ENCODE measurements at places on chromosomes 7 and 10.

DNA sequence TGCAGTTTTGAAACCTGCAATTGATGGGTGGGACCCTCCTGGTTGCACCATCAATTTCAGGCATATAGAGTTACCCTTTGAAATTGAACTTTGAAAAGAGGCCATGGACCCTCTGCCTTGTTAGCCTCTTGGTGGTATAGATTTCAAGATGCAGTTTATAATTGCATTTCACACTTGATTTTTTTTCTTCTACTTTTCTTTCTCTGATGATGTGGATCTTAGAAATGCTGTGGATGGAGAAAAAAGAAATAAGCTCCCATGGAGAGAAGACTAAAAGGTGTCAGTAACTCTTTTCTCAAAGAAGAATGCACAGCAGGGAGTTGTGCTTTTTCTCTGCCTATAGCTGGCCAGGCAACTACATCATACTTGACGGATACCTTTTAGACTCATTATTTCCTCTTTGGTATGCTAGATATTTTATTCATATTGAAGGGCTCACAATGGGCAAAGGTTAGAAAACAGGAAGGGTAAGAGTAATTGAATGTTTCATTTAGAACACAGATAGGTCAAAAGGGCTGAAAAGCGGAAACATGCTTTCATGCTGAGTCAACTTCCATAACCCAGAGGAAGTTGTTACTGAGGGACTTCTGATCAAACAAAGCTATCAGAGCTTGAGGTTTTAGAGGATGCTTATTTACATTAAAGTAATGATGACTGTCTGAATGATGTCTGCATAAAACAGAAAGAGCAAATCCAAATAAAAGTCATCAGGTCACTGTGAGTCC lies 773.2 kb upstream of the LRRN3 start:
- H3K4me1 ChIP-seq: no peaks in the 10 kb centered on the region
- H3K27me3 ChIP-seq: no peaks in the 10 kb centered on the region
- no peak for DNase-seq
- no peaks in the 10 kb centered on the region for H3K36me3 ChIP-seq
- H3K4me3 ChIP-seq: no peak overlapping the region

DNA sequence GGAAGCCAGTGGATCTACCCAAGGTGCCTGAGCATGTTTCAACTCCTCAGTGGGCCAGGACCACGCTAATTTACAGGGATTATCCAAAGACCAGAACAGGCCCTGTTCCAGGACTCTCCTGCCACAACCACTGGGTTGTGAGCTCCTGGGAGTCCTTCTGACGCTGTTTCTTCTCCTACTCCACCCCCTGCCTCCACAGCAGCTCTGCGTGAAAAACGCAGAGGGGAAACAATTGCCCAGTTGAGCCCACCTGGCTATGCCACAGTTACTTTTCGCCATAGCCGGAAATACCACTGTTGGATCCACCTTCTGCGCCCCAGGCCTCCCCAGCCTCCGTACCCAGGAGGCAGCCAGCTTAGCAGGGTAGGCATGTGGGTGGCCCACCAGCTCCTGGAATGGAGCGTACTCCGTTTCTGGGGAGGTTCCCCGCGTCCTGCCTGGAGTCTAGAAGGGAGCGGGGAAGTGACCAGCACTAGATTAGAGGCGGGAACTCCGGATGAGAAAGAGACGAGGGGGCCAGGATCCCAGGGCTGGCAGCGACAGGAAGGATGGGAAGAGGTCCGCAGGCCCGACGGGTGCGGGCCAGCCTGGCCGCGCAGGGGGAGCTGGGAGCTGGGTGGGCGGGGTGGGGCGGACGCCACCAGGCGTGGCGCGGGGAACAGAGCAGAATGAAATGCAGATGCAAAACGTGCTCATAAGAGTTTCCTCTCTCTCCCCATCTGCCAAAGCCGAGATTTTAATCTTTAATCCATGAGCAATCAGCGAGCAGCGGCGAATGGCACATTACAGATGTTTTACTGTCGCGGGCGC lies 32.1 kb upstream of the PAX2 start:
- peaks cover 9% of the 10 kb centered on the region for H3K4me1 ChIP-seq
- H3K4me3 ChIP-seq: peak overlapping the region; percentile 58
- H3K27ac ChIP-seq: no peak overlapping the region
- no peaks in the 10 kb centered on the region for H3K36me3 ChIP-seq
- DNase-seq: peak; percentile 52

DNA sequence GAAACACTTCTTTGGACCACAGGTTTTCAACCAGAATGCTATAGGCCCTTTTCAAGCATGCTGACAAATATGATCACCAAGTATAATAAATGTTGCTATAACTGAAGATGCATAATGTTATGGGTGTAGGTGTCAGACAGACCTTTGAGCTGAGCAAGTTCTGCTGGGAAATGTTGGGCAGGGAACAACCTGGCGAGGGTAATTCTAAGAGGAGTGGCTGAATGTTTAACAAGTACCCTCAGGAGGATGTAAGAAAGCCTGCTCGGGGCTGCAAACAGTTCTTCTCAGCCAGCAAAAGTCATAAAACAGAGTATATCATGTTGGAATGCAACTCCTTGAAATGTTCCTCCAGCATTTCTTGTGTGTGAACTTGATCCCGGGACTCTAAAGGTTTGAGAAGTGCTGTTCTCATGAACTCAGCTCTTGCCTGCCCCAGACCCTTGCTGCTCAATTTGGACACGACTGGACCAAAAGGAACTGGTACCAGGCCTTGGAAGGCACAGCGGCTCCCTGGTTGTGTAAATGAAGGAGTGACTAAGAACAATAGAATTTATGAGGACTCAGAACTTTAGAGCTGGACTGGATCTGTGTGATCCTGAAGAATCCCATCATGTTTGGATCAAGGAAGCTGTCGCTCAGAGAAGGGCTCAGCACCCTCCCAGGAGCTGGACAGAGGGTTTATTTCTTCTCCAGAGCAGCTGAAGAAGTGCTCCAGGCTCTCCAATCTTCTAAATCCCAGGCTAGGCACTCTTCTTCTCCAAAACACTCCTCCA lies 143.2 kb upstream of the ANK3 start:
- DNase-seq: no peak
- H3K36me3 ChIP-seq: no peaks in the 10 kb centered on the region
- no peak overlapping the region for H3K4me3 ChIP-seq

- H3K27ac ChIP-seq: no peak overlapping the region
- H3K4me1 ChIP-seq: no peaks in the 10 kb centered on the region
- no peaks in the 10 kb centered on the region for H3K27me3 ChIP-seq
- H3K36me3 ChIP-seq: no peaks in the 10 kb centered on the region
- no peak for DNase-seq
Measured at GRCh38 chr10:111593578-111593977, 516.7 kb downstream of the ADRA2A start.

GRCh38 chr10:122591736-122592135 lies 31.2 kb downstream of the DMBT1 start:
- no peaks in the 10 kb centered on the region for H3K36me3 ChIP-seq
- DNase-seq: no peak
- no peak overlapping the region for H3K27ac ChIP-seq
- no peaks in the 10 kb centered on the region for H3K4me1 ChIP-seq
- H3K27me3 ChIP-seq: no peaks in the 10 kb centered on the region

GRCh38 chr7:122949186-122949585 lies 46.3 kb downstream of the TAS2R16 start:
- no peaks in the 10 kb centered on the region for H3K27me3 ChIP-seq
- DNase-seq: no peak
- no peaks in the 10 kb centered on the region for H3K4me1 ChIP-seq
- H3K27ac ChIP-seq: no peak overlapping the region
- H3K36me3 ChIP-seq: no peaks in the 10 kb centered on the region

GRCh38 chr7:80707318-80707717 lies 68.9 kb downstream of the CD36 start:
- no peaks in the 10 kb centered on the region for H3K36me3 ChIP-seq
- H3K27ac ChIP-seq: no peak overlapping the region

- peaks cover 12% of the 10 kb centered on the region for H3K36me3 ChIP-seq
- H3K27ac ChIP-seq: no peak overlapping the region
- peaks cover 33% of the 10 kb centered on the region for H3K4me1 ChIP-seq
- no peaks in the 10 kb centered on the region for H3K27me3 ChIP-seq
- no peak overlapping the region for H3K4me3 ChIP-seq
Measured at GRCh38 chr7:70707823-70708243, 424.1 kb upstream of the GALNT17 start.

DNA sequence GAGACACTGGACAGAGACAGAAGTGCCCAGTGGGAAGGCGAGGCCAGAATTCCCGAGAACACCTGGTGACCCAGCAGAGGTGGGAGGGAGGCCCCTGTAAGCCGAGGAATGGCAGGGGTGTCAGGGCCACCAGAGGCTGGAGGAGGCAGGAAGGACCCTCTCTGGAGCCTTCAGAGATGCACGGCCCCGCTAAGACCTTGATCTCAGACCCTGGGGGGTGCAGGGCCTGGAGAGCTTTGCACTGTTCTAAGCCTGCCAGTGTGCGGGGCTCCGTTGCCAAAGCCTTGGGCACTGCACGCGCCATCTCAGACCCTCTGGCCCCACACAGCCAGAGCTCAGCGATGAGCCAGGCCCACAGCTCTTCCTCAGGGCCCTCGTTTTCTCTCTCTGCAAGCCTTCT lies 557.1 kb downstream of the PTPRN2 start:
- no peak overlapping the region for H3K27ac ChIP-seq
- no peaks in the 10 kb centered on the region for H3K27me3 ChIP-seq
- H3K4me1 ChIP-seq: no peaks in the 10 kb centered on the region
- no peak overlapping the region for H3K4me3 ChIP-seq
- no peaks in the 10 kb centered on the region for H3K36me3 ChIP-seq
- DNase-seq: no peak

DNA sequence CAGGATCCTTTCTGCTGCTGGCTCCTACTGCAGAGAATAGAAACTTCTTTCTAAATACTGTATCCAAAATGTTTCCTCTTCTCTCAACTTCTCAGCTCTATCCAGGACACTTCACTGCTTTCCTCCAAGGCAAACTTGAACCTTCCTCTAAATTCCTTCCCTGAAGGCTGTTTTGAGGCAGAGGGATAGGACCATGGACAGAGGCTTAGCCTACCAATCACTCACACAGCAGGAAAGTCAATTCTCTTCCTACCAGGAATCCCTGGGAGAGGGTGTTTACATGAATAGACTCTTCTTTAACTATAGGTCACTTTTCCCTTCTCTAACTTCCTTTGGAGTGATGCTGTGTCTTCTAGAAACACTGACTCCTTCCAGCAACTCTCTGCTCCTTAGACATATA lies 115.6 kb upstream of the MKLN1 start:
- 0 out of 2 replicates have a peak, but pooled peaks cover 4% of the 10 kb centered on the region for H3K4me1 ChIP-seq
- no peaks in the 10 kb centered on the region for H3K27me3 ChIP-seq
- no peak overlapping the region for H3K27ac ChIP-seq
- H3K4me3 ChIP-seq: no peak overlapping the region
- DNase-seq: no peak

DNA sequence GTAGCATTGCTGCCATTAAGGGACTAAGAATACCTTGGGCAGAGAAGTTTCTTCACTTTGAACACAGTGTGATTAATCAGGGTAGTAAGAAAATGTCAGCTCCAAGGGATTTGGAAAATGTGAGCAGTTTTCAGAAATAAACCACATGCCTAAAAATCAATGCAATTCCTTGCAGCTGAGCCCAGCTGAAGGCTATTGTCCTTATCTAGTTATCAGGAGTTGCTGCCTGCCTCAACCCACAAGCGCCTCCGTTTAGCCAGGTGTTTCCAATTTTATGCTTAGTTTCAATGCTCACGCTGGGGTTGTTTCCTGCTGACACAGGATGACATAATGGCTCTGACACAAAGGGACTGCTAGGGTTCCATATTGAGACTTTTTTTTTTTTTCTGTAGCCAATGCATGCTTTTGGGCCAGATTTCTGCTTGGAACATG lies 132.3 kb upstream of the ANK3 start:
- no peaks in the 10 kb centered on the region for H3K27me3 ChIP-seq
- H3K4me3 ChIP-seq: no peak overlapping the region
- no peaks in the 10 kb centered on the region for H3K36me3 ChIP-seq
- peaks cover 11% of the 10 kb centered on the region for H3K4me1 ChIP-seq
- no peak overlapping the region for H3K27ac ChIP-seq
- DNase-seq: no peak

- peaks cover 1% of the 10 kb centered on the region for H3K4me1 ChIP-seq
- no peak overlapping the region for H3K27ac ChIP-seq
- H3K27me3 ChIP-seq: no peaks in the 10 kb centered on the region
Measured at GRCh38 chr7:158291998-158292397, 295.6 kb downstream of the PTPRN2 start.

GRCh38 chr7:2851497-2851896 lies 7.4 kb upstream of the GNA12 start:
- H3K36me3 ChIP-seq: no peaks in the 10 kb centered on the region
- no peak overlapping the region for H3K4me3 ChIP-seq
- no peaks in the 10 kb centered on the region for H3K4me1 ChIP-seq
- H3K27ac ChIP-seq: no peak overlapping the region
- no peaks in the 10 kb centered on the region for H3K27me3 ChIP-seq

DNA sequence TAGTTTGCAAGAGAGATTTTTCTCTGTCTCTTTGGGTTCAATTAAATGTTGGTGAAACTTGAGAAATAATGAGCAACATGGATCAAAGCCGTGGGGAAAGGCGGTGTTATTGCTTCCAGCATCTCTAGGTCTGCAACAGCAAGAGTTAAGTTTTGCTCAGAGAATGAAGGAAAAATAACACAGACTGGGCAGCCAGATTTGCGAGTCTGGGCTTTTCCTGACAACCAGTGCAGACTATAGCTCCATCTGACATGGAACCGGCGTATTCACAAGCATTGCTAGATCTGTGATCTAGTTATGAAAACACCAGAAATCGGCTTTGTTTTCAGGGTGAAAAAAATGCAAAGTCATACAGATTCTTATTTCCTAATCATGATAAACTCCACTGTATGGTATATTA lies 110.4 kb downstream of the CAMK1D start:
- no peaks in the 10 kb centered on the region for H3K36me3 ChIP-seq
- H3K4me3 ChIP-seq: no peak overlapping the region
- no peak for DNase-seq
- no peak overlapping the region for H3K27ac ChIP-seq
- H3K27me3 ChIP-seq: no peaks in the 10 kb centered on the region
- H3K4me1 ChIP-seq: no peaks in the 10 kb centered on the region

- DNase-seq: no peak
- no peaks in the 10 kb centered on the region for H3K36me3 ChIP-seq
- no peaks in the 10 kb centered on the region for H3K27me3 ChIP-seq
- H3K4me1 ChIP-seq: no peaks in the 10 kb centered on the region
- no peak overlapping the region for H3K4me3 ChIP-seq
Measured at GRCh38 chr7:45001826-45002225, 1.8 kb downstream of the CCM2 start.

DNA sequence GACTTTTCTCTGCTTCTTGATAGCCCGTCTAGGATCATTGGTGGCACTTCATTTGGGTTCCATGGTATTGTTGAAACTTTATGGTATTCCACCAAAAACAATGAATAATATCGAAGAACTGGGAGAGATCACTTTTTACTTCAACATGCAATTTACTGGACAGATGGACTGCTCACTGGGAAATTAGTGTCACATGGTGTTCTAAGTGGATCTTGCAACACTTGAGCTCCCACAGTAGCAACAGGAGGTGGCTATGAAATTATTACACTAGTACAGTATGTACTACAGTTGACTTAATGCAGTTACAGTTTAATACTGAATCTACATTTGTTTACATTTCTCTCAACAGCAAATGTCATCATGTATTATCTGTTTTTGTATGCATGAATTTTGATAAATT lies 997.3 kb downstream of the REEP3 start:
- H3K4me3 ChIP-seq: no peak overlapping the region
- H3K36me3 ChIP-seq: no peaks in the 10 kb centered on the region
- H3K27me3 ChIP-seq: no peaks in the 10 kb centered on the region
- no peak for DNase-seq

All from H1 (cell line).